Amniotic stem cell (primary cell): ENCODE measurements at places on chromosomes 5 and 9.

GRCh38 chr5:51500-51823, 40.5 kb upstream of the PLEKHG4B start:
- DNase-seq = no peak

DNA sequence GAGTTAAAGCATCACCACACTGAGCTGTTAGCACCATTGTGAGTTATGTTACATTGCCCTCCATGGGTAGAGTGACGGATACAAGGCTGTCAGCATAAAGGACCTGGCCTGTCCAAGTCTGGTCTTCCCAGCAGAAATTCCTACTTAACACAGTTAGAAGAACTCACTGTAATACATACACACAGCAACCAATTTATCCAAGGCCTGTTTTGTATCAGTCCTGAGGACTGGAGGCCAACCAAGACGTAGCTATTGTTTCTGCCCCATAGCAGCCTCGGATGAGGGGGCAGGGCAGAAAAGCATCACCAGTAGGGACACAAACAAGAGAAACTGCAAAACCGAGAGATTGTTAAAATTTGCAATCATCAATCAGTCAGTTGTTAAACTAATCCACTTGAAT, 66.0 kb upstream of the CKMT2 start:
- DNase-seq = no peak

GRCh38 chr5:66519626-66520025, 76.6 kb upstream of the MAST4 start:
- no peak for DNase-seq

- DNase-seq = no peak
Observed at GRCh38 chr9:120261419-120261818, 318.5 kb downstream of the CDK5RAP2 start.
